ENCODE measurements at places on chromosomes 1 and 21.

DNA sequence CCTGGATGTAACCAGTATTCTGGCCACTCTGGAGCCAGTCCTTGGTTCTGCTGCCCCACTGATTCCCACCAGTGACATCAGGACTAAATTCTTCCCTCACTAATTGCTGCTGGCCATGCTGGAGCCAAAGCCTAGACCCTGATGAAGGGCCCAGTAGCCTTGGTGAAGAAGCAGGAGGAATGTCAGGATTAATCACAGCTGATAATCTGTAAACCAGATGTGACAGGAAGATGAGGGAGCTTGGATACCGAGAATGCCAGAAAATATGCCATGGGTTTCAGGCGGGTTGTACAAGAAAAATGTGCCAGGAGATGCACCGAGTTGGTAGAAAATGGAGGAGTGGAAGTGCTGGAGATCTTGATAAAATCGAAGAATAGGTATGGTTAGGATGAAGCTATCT is 119.0 kb upstream of the PPP2R5A start:
- no peak for DNase-seq

GRCh38 chr1:36864823-36865601 is 169.3 kb downstream of the GRIK3 start:
- no peak for DNase-seq

- DNase-seq: peak; percentile 83
These were observed 75.9 kb downstream of the NOS1AP start for GRCh38 chr1:162145280-162145965.

DNA sequence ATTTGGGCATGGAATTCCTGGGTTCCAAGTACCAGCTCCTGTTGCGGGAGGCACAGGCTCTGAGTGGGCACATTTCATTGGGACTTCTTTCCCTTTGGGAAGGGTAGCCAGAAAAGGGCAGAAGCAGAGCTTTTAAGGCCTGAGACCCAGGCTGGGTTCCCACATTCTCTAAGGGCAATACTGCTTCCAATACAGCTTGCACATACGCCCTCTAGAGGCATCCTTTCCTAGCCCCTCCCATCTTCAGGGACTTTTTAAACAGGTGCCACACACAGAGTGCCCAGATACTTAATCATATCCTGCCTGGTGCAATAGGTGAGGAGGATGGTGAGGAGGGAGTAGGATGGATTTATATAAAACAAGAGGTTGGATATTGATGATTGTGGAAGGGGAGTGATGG is 5.7 kb downstream of the GPR88 start:
- peak; percentile 70 for DNase-seq

- no peak for DNase-seq
These were observed 10.1 kb upstream of the CITED4 start for GRCh38 chr1:40872276-40872675.

GRCh38 chr21:14241297-14241696 is 25.3 kb downstream of the RBM11 start:
- no peak for DNase-seq

DNA sequence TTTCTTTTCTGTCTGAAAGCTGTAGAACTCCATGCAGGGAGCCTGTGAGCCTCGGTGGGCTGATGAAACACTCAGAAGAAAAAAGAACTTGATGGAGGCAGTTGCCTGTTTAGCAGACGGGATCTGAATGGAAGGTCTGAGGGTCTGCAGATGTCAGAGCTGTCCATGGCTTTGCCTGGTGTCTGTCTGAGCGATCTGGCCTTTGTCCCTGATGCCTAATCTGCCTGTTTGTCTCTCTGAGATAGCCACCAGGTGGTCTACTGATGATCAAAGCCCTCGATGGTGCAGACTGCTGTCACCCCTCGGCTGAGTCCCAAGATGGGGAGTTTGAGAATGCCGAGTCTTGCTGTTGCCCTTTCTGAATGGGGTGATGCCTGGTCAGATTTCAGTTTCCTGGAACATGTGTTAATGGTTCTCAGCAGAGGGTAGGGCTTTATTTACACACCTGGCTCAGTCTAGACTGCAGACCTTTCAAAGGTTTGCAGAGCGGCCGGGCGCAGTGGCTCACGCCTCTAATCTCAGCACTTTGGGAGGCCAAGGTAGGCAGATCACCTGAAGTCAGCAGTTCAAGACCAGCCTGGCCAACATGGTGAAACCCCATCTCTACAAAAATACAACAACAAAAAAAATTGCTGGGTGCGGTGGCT is 90.4 kb downstream of the KIF26B start:
- DNase-seq: no peak

DNA sequence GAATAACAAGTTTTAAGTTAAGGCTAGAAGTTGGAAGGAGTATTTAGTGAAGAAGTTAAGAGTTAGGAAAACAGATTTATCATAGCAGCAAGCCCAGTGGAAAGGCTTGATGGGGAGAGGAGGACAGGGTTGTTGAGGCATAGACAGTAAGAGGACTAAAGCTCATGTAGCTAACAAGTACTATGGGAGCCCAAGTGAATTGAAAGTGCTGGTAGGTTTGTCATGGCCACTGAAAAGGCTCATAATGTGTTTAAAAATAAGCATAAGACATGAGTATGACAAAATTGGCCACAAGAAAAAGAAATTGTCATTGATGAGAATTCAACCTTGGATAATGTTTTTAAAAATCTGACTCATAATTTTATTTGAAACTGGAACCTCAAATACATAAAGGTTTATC is 49.2 kb upstream of the CRB1 start:
- DNase-seq: no peak
